ENCODE measurements at places on chromosomes 5 and 9. TPM values are rescaled to one million over a fixed set of nuclear protein-coding genes. Genes with fewer than 3 reads are reported as not detected.

GRCh38 chr5:71782771-71783770 is 64.0 kb downstream of the CARTPT start:
- DNase-seq: peak; percentile 88

DNA sequence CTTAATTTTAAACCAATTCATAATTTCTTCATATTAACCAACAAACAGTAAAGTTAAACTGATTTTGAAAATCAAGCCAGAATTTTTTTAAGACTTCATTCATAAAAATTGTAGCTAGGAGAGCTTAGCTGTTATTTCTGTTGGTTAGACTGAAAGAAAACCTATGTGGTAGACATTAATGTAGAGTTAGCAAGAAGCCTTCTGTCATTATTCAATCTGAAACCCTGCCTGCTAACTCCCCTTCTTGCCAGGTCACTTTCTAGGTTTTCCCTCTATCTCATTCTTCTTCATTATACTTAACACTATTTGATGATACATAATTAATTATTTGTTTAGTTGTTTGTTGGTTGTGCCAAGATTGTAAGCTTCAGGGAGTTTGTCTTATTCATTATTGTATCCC is 304.3 kb upstream of the MEF2C start:
- DNase-seq: no peak

- DNase-seq: no peak
Measured at GRCh38 chr9:76700916-76701315, 63.3 kb upstream of the PCA3 start.

- DNase-seq: no peak
Measured at GRCh38 chr9:90805006-90805996, 3.7 kb downstream of the SYK start.

DNA sequence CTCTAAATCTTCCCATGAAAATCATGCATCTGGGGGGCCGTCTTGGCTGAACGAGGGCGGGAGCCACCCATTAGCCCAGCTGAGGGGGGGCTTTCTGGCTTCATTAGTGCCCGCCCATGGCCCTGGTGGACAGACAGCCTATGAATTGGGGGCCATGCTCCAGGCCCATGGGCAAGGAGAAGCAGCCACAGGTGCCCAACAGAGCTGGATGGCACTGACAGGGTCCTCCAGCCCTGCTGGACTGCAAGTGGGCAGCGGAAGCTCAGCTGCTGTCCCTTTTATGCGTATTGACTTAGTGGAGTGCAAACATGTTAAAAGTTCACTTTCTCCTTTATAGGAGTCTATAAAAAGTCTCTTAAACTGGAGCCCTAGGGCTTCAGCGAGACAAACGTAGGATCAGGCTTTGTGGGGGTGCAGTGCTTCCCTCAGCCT is 75.3 kb downstream of the MACROH2A1 start:
- no peak for DNase-seq

DNA sequence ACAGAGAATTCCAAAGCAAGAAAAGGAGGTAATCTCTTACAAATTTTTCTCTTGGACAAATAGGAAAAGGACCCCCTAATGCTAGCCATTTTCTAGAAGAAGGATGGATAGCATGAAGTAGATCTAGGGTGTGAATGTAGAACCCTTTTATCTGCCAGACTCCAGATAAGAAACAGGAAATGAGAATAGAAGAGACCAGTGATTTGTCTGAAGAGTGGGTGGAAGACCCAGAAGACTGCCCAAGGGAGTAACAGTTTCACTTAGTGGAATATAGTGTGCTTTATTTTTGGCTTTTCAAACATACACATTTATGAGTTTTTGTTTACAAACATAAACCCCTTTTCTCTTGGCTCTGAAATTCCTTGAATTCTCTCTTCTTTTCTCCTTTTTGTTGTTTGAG is 25.0 kb downstream of the ECM2 start:
- DNase-seq: no peak

GRCh38 chr5:2744485-2744884 is 7.0 kb downstream of the IRX2 start:
- no peak for DNase-seq

GRCh38 chr5:39256477-39257235 is 37.3 kb upstream of the FYB1 start:
- peak; percentile 83 for DNase-seq

GRCh38 chr9:93206576-93207155 is 22.7 kb downstream of the WNK2 start:
- DNase-seq: no peak

DNA sequence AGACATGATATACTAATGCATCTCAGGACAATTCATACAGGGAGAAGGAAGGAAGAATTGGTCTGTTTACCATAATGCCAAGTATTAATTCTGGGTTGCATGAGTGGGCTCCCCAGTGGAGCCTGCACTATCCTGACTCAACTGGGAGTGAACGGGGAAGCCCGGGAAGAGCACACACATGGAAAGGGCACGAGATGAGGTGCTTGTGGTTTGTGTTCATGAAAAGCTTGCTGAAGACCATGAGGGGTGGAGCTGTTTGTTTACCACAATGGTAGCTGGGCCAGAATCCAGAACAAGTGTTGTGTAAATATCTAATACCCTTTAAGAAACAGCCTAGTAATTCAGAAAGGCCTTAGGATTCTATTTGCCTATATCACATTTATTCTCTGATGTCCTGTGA is 44.6 kb downstream of the POC5 start:
- DNase-seq: no peak

DNA sequence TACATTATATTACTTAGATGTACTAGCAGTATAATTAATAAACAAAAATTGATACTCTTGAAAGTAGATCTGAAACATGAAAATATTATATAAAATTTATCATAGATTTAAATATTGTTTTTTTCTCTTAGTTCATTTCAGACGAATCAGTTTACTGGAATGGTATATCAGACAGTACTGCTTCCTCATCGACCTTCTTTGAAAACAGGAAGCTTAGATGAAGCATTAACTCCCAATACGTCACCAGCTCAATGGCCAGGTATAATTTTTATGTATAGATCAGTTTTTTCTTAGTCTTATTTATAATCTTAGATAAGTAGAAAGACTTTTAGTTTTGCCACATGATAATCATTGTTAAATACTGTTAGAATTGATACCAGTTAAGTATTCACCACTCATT is 106.3 kb downstream of the DMXL1 start:
- no peak for DNase-seq

GRCh38 chr5:81310402-81311063 is 9.1 kb downstream of the ZCCHC9 start:
- no peak for DNase-seq

DNA sequence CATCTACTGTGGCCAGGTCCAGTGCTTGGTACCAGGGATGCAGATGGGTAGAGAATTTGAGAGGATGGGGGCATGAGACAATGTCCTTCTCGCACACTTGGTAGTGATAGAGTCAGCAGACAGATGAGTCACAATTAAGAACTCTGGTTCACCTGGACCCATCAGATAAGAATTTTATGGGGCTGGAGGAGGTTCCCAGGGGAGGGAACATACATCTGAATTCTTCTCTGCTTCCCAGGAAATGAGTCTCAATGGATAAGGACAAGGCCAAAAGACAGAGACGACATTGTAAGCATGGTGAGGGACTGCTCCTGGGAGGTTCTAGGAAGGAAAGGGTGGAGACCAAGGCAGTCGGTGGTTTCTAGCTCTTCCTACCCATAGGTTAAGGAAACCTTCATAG is 5.3 kb downstream of the SLC4A9 start:
- no peak for DNase-seq

GRCh38 chr9:91382298-91382697 is 20.6 kb upstream of the AUH start:
- DNase-seq: no peak

DNA sequence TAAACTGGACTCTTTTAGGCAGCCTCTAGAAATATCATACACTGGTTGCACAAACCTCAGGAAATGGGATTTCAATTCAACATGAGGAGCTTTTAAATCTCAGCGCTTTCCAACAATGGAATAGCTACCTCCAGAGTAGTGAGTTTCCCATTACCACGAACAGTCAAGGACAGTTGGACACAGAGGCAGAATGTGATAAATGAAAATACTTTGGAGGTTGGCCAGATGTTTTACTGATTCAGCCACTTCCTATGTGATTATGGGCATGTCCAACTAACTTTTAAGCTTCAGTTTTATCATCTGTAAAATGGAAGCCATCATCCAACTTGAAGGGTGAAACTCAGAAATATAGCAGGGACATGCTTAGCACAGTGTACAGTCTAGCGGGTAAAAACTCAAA is 2.1 kb downstream of the FBXW2 start:
- DNase-seq: peak; percentile 20

DNA sequence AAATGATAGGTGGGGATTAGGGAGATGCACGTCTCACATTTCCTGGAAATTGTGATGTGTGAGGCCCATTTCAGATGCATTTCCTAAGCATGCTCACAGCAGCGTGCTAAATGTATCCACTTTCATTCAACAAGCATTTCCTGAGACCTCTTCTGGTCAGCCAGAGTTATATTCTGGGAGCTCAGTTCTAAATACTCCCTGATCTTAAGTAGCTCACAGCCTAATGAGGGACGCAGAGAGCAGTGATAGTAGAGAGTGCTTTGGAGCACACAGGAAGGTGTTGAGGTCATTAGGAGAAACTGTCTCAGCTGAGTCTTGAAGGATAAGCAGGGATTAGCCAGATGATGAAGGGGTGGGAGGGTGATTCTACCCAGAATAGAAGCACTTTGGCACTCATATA is 46.2 kb upstream of the FSD1L start:
- DNase-seq: peak; percentile 57

GRCh38 chr5:76495870-76496269 is 92.8 kb downstream of the IQGAP2 start:
- no peak for DNase-seq

GRCh38 chr5:111933086-111933485 is 176.1 kb upstream of the NREP start:
- no peak for DNase-seq

GRCh38 chr5:118937393-118938061 is 50.8 kb downstream of the DTWD2 start:
- DNase-seq: peak; percentile 9

DNA sequence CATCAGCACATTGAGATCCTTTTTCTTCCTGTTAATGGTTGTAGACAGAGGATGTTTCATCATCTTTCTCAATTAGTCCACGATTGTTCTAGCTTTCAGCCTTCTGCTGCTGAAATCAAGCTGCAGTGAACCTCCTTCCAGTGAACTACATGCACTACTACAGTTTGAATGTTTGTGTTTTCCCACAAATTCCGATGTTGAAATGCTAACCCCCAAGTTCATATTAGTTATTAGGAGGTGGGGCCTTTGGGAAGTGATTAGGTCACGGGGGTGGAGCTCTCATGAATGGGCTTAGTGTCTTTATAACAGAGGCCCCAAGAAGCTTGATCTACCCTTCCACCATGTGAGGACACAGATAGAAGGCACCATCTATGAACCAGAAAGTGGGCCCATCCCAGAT is 32.9 kb downstream of the NSG2 start:
- DNase-seq: no peak

GRCh38 chr9:93899609-93900435 is 55.3 kb downstream of the BARX1 start:
- DNase-seq: no peak

- DNase-seq: no peak
Measured at GRCh38 chr5:170510559-170510958, 6.7 kb downstream of the KCNIP1 start.

DNA sequence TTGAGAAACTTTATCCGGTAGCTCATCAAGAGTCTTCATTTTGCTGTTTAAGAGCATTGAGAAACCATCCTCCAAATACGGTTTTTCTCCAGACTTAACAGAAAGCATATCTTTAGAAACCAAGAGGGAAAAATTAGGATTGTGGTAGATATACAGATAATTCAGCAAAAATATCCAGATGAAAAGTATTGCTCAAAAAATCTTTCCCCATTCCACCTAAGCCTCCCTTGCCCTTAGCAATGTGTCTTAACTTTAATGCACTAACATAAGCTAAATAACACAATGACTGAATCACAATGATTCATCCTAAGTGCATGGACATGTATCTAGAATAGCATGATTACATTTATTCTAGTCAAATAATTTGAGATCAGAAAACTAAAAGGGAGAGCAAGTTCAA is 130.3 kb upstream of the TARS1 start:
- peak; percentile 95 for DNase-seq

DNA sequence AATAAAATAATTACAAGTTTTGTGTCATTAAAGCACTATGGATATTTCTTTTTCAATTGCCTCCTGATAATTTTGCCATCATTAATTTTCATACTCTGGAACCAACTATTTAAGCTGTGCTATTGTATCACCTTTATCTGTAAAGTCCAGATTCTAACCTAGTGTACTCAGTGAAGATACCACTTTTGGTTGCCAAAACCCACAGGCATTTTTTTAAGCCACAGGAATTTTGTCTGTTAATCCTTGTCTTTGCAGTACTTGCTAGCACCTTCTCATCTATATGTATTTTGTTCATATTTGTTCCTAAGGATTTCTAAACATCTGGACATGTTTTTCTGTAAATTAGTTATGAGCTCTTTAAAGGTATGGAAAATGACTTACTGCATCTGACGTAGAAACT is 481.4 kb upstream of the DAB2 start:
- DNase-seq: peak; percentile 13

- no peak for DNase-seq
Measured at GRCh38 chr9:134839455-134840125, 41.0 kb upstream of the FCN2 start.

DNA sequence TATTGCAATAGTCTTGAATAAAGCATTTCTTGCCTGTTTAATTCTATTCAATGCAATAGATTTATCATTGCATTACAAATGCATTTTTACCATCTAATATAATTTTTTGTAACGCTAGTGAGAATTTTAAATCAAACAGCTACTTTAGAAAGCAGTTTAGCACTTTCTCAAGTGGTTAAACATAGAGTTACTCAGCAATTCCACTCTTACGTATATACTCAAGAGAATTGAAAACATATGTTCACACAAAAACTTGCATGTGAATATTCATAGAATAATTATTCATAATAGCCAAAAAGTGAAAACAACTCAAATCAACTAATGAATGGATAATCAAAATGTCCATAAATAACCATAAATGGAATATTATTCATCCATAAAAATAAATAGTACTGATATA is 244.7 kb downstream of the TMEM167A start:
- no peak for DNase-seq

GRCh38 chr5:168552146-168552545 is 23.0 kb downstream of the FBLL1 start:
- DNase-seq: peak; percentile 99

Gene SNX24
- 16.8 TPM for total RNA-seq

Gene C1QTNF3
- total RNA-seq: 1.9 TPM

Gene SPINK6
- not detected for total RNA-seq

Gene PTGR1
- total RNA-seq: 88.4 TPM

Gene MRNIP
- total RNA-seq: 11.0 TPM

Gene CDC20B
- not detected for total RNA-seq

All from fibroblast of the aortic adventitia (primary cell).